Mesendoderm (in vitro differentiated cells): ENCODE measurements at places on chromosomes 2 and 18.

DNA sequence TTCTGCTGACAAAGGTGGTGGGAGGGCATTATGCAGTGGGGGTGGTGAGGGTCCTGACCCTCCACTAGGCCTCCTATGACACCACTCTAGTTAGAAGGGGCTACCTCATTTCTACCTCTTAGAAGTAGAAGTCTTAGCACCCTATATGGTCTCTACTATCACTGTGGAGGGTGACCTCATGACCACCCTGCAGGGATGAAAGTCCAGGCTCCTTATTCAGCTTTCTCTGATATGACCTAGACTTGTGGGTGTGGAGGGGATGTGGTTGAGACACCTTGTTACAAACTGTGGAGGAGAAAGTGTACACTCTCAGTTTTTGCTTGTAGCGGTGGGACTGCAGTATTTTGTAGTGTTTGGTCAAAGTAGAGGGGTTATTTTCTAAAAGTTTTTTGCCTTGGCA is 18.6 kb downstream of the TMEM182 start:
- no peak for DNase-seq

DNA sequence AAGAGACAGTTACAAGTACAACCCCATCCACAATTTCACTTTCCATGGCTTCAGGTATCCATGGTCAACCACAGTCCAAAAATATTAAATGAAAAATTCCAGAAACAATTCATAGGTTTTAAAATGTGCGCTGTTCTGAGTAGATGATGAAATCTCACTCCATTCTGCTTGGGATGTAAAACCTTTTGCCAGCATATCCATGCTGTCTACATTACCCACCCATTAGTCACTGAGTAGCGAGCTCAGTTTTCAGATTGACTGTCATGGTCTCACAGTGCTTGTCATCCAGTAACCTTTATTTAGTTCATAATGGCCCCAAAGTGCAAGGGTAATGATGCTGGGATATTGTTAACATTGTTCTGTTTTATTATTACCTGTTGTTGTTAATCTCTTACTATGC is 40.5 kb downstream of the SMAD4 start:
- peak; percentile 39 for DNase-seq

DNA sequence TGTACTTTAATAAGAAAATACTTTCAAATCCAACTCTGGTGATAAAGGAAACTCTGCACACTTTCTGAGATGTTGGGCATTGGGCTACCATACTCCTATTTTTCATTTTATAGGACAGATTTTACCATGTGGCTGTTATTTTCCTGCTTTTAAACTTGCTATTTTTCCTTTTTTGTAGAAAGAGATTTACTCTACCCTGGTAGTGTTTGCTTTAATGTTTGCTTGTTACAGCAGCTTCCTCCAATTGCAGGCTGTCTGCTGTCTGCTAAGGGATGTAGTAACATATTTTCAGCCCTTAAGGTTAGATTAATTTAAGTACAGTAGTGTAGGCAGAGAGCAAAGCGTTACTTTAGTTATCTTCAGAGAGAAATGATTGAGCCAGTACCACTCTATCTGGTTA is 38.6 kb downstream of the MARCHF7 start:
- no peak for DNase-seq

- DNase-seq, result no peak
Measured at GRCh38 chr2:189328848-189329245, 112.4 kb upstream of the WDR75 start.

DNA sequence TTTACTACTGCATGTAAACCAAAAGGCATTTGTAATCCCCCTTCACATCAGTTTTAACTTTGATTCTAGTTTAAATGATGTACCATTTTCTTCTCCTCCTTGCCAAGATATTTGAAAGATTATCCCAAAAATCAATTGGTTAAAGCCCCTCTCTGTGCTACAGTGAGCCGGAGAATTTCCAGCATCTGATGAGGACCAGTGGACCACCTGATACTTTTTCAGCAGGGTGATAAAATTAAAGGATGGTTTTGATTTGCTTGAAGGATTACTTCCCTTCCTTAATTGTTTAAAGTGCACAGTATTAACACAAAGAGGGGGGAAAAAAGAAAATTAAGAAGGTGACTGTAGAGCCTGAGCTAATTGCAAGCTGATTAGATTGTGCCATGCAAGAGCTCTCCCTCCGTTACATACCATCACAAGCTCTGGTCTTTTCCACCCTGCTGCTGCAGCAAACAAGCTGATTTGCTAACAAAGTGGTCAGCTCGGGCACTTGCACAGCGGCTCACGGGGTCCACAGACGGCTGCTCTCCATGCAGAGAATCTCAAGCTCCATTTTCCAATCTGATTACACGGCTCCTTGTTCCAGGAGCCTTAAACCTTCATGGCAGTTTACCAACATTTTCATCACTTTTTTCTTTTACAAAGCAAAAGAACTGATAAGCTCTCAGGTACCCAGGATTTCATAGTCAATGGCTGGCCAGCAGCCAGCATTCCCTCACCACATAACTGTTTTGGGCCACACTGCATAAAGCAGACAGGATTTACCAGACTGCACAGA is 22.1 kb downstream of the FIGN start:
- DNase-seq, result peak; percentile 44

GRCh38 chr2:123720760-123721159 is 304.3 kb upstream of the CNTNAP5 start:
- DNase-seq, result peak; percentile 19

GRCh38 chr2:39234754-39235153 is 9.0 kb downstream of the CDKL4 start:
- DNase-seq, result no peak

DNA sequence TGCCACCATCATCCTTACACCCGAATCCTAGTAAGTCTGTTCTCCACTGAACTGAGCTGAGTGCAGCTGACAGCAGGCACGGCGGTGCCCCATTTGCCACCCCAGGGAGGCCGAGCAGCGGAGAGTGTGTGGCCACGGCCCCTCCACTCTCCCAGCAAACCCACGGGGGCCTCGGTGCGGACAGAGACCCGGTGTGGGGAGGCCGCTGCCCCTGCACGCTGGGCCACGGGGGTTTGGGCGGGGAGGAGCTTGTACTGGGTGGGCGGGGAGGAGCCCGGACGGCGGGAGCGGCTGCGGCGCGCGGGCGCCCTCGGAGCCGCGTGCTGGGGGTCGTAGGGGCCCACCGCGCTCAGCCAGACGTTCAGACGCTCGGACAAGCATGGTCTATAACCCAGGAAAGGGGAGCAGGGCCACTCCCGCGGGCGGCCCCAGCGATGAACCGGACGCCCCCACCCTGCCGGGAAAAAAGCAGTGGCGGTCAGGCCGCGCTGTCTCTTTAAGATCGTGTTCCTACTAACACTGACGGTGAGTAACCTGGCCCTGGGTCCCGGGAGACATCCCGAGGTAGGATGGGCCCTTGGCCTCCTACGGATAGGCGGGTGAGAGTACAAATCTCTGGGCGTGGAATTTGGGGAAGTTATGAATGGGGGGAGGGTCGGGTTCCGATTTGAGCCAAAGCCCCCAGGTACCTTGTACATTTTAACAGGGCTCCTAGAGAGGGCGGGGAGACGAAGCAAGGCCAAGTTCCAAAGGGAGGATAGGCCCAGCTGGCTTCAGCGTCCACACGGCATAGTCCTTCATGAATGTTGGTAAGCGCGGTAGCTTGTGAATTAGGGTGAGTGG is at the start of gene ITPRIPL1:
Gene ITPRIPL1 (plus strand): TSS at position 277 of the 843 bp plus-strand sequence. CDS start 523 bp downstream, at position 800.
- DNase-seq, result peak; percentile 44

GRCh38 chr18:22314001-22314400 is 103.7 kb downstream of the CTAGE1 start:
- DNase-seq, result no peak

GRCh38 chr2:26359886-26360473 is 13.4 kb upstream of the ADGRF3 start:
- DNase-seq, result no peak

DNA sequence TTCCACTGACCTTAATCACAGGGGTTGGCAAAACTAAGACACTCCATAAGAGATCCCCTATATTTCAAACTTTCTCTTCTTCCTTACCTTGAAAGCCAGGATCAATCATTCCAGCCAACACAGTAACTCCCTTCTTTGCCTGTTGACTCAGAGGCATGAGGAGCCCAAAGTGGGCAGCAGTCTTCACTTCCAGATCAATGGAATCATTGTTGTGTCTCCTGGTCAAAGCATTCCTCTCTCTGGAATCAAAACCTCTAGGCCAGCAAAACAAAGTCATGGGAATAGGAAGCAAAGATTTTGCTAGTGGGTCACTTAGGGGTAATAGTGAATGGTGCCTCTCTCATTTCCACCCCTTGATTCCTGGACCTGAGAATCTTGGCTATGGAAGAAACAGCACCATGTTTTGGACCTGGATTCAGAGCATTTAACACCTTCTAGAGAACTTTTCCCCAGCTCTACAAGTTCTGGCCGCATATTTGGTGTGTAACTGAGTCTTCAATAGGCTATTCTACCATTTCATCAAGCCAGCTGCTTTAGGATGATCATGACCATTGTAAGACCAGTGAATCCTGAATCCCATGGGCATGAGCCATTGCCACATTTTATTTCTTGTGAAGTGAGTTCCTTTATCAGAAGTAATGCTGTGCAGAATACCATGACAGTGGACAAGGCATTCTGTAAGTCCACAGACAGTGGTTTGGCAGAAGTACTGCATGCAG is 65.7 kb upstream of the SERPINE2 start:
- no peak for DNase-seq

GRCh38 chr18:75062297-75062886 is 146.5 kb downstream of the PTGR3 start:
- no peak for DNase-seq

DNA sequence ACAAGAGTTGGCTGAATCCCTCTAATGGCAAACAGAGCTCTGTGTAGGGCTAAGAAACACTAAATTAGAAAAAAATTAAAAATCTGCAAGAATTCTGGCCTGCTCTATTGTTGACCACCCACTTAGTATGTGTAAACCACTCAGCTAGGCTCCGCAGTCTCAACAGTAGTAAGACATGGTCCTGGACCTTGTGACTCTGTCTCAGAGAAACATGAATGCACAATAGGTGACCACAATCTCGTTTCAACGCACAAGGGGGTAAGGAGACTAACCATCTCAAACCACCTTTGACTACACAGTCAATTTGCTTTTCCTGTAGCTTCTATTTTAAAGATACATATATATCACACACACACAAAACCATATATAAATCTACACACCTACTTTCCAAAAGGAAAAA is 16.5 kb downstream of the SEPTIN10 start:
- no peak for DNase-seq

- DNase-seq, result no peak
Measured at GRCh38 chr2:8258406-8258805, 423.4 kb upstream of the ID2 start.

GRCh38 chr18:62118328-62118727 is 68.5 kb downstream of the PIGN start:
- no peak for DNase-seq
